ENCODE measurements at places on chromosomes 2 and 18.

DNA sequence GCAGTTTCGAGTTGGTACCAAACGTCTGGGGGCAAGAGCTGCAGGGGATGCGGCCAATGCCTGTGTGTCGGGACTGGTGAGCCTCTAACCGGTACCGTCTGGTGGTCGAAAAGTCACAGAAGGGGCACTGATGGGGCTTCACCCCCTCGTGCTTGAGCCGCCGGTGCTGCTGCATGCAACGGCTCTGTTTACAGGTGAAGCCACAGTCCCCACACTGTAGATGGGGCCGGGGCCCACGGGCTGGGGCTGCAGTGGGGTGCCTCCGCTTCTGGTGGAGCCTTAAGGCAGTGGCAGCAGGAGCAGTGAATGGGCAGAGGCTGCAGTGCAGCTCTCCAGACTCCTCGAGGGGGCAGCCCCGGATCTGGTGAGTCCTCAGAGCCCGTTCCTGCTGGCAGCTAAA, 16.6 kb downstream of the ZNF142 start:
- DNase-seq: no peak

DNA sequence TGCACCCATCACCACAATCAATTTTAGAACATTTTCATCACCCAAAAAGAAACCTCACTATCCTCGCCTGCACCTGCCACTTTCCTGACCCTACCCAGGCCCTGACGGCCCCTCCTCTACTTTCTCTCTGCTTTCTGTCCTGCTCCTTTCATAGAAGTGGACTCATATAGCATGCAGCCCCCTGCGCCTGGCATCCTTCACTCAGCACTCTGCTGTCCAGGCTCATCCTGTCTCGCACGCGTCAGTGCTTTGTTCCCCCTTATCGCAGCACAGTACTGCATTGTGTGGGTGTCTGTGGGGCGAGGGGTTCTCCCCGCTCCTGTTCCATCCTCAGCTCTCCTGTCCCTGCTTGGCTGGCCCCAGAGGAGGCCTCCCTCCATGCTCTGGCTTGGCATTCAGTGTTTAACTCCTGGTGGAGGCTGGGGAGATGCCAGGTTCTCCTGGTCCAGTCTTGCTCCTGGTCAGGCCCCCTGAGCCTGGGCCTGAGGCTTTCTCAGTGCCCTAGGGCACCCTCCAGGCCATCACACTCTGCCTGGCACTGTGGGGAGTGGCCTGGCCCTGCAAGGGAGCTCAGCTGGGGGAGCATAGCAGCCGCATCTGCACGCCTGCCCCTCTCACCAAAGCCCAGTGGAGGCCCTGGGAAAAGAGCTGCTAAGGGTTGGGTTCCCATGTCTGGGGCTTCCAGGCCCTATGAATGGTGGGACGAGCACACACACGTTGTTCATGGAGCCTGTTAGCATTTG, 6.6 kb upstream of the TUBB6 start:
- no peak for DNase-seq

DNA sequence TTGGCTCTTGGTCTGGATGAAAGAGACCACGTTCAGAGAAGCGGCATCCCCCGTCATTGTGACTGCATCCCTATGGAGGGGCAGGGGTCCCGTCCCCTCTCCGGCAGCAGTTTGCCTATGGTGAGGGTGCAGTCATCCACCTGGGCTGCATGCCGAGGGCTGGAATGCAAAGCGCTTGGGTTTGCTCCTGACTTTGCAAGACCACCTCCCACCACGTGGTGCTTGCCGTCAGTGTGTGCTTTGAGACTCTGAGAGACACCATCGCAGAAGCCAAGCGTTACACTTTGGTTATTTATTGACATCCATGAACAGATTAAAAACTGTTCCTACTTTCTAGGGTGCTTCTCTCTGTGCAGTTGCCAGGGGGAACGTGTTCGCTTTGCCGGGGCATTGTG, 59.5 kb downstream of the SH3RF3 start:
- DNase-seq: no peak

GRCh38 chr18:3710712-3711301, 260.8 kb downstream of the TGIF1 start:
- DNase-seq: no peak

- DNase-seq: no peak
Observed at GRCh38 chr2:143901185-143901842, 618.6 kb downstream of the ZEB2 start.
